Left ventricle myocardium inferior (tissue), 1 donor: ENCODE measurements at places on chromosomes 1 and 21.

DNA sequence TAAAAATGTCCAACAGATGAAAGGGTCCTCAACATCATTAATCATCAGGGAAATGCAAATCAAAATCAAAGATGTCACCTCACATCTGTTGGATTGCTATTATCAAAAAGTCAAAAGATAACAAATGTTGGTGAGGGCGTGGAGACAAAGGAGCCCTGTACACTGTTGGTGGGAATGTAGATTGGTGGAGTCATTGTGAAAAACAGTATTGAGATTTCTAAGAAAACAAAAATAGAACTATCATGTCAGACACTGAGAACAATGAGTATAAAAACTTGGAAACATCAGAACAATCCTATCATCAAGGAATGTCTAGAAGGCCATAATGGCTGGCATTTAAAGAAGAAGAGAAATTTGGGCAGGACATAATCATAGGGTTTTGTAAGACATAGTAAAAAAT is 209.2 kb upstream of the PTGFR start:
- DNase-seq, result no peak

- DNase-seq, result no peak
Observed at GRCh38 chr1:200546577-200546976, 74.0 kb downstream of the KIF14 start.

DNA sequence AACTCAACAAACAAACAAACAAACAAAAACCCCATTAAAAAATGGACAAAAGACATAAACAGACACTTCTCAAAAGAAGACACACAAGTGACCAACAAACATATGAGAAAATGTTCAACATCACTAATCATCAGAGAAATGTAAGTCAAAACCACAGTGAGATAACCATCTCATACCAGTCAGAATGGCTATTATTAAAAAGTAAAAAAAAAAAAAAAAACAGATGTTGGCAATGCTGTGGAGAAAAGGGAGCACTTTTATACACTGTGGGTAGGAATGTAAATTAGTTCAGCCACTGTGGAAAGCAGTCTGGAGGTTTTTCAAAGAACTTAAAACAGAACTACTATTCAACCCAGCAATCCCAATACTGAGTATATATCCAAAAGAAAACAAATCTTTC is 94.7 kb downstream of the PLPP3 start:
- no peak for DNase-seq

DNA sequence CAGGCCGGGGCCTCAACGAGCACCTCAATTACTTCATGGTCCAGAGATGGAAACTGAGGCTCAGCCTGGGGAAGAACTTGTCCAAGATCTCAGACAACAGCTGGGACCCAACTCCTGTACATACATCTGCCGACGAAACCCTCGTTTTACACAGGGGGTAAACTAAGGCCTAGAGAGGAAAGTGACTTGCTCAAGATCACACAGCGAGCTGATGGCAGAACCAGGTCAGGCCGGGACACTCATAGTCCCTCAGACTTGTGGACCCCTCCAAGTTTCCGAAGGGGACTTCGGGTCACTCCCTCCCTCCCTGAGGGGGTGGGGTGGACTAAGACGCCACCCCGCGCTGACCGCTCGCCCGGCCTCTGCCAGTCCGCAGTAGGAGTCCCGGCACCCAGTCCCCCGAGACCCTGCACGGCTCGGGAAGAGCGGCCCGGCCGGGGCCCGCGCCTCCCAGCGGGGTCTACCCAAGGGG is 430 bp downstream of the WASF2 start:
- DNase-seq, result peak; percentile 33

GRCh38 chr1:97424209-97424608 is 496.6 kb downstream of the DPYD start:
- DNase-seq, result no peak

DNA sequence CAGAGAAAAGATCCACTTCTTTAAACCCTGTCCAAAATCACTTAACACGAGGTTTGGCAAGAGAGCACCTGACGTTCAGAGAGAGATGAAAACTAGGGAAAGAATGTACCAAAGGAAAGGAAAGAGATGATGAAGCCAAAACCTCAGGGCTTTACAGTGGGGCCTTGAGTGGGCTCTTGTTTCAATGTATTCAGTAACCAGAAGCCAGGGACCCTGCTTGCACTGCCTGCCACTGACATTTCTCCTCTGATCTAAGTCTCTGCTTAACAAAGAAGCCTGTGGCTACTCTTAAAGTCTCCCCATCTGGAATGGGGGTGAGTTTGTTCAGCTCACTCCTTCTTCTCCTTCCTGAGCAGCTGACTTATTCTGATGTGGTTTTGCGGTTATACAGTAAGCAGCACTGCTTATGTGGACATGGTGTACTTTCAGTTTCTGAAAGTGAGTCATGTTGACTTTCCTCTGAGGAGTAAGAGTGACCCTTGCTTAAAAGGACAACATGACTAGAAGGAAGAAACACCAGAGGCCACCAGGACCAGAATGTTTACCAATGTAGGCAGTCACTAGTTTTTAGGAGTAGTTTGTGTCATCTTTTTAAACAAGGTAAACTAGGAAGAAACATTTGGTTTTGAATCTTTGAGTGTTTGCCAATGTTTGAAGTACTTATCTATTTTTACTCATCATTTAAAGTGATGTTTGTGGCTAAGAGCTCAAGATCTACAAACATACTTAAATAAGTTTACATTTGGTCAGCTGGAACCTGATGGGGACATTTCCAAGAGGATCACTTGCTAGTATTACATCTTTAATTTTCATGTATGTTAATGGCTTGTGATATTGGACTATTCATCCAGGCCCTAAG is 87.4 kb downstream of the FASLG start:
- DNase-seq, result no peak

DNA sequence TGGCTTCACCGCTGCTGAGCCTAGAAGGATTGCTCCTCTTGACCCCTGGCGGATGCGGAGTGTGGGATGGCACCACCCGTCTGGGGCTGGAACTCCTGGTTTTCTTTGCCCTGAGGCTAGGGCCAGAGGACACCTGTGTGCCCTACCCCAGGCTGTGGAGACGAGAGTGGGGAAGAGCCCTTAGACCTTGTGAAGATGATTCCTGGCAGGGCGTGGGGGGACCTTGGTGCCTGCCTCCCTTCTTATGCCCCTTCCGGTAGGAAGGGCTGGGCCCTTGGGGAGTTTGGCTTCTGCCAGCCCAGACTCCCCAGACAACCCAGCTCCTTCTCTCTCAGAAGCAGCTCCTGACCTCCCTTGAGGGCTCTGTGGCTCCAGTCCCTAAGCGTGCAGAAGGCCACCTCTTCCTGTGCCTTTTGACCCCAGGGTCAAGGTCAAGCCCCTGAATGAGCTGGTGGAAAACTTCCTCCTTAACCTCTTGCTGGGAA is 891 bp downstream of the RPS6KA1 start:
- no peak for DNase-seq

- no peak for DNase-seq
Observed at GRCh38 chr1:2391931-2392509, 379 bp downstream of the RER1 start.

DNA sequence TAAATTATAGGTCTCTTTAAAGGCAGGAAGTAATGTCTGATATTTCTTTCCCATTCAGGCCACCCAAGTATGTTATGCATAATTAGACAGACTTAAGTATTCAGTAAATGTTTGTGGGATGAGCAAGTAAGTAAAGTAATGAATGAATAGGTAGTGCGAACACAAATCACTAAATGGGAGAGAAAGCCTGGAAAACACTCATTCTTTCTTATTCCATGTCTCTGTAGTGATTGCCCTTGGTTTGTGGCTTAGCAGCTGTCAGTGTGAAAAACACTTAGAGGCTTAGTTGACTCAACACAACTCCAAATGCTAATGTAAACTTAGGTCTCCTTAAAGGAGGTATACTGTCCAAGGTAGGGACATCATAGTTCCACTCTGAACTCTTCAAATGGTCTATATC is 182.5 kb downstream of the ZC3H11B start:
- DNase-seq, result no peak

DNA sequence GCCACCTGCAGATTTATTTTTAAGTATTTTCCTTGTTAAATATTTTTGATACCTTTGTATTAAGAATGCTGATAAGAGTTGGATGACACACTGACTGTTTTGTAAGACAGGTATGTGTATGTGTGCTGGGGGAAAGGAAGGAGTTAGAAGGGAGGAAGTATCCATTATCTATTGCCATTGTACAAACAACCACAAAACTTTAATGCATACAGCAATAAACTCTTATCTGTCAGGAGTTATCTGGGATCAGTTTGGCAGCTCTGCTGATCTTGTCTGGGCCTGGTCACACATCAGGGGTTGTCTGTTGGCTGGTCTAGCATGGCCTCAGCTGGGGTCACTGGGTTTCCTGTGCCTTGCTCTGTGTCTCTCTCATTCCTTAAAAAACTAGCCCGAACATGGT is 423.9 kb upstream of the USP24 start:
- DNase-seq, result no peak

- no peak for DNase-seq
Observed at GRCh38 chr21:31030367-31031106, 7.7 kb downstream of the KRTAP19-8 start.

GRCh38 chr1:5901150-5901549 is 91.1 kb downstream of the NPHP4 start:
- DNase-seq, result no peak

DNA sequence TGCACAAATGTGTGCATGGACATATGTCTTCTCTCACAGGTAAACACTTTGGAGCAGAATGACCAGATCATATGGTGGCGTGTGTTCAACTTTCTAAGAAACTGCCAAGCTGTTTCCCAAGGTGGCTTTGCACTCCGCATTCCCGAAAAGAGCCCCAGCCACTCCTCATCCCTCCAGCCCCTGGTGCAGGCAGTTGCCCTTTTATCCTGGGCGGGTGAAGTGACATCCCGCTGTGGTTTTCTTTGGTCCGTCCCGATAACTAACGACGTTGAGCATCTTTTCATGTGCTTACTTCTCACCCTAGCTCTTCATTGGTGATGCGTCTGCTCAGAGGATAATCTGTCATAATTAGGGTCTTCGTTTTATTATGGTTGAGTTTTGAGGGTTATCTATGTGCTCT is 612.5 kb downstream of the MATN1 start:
- DNase-seq, result no peak

- no peak for DNase-seq
Observed at GRCh38 chr21:44789880-44790279, 11.7 kb downstream of the UBE2G2 start.

GRCh38 chr1:73144311-73144710 is 862.0 kb upstream of the NEGR1 start:
- no peak for DNase-seq

DNA sequence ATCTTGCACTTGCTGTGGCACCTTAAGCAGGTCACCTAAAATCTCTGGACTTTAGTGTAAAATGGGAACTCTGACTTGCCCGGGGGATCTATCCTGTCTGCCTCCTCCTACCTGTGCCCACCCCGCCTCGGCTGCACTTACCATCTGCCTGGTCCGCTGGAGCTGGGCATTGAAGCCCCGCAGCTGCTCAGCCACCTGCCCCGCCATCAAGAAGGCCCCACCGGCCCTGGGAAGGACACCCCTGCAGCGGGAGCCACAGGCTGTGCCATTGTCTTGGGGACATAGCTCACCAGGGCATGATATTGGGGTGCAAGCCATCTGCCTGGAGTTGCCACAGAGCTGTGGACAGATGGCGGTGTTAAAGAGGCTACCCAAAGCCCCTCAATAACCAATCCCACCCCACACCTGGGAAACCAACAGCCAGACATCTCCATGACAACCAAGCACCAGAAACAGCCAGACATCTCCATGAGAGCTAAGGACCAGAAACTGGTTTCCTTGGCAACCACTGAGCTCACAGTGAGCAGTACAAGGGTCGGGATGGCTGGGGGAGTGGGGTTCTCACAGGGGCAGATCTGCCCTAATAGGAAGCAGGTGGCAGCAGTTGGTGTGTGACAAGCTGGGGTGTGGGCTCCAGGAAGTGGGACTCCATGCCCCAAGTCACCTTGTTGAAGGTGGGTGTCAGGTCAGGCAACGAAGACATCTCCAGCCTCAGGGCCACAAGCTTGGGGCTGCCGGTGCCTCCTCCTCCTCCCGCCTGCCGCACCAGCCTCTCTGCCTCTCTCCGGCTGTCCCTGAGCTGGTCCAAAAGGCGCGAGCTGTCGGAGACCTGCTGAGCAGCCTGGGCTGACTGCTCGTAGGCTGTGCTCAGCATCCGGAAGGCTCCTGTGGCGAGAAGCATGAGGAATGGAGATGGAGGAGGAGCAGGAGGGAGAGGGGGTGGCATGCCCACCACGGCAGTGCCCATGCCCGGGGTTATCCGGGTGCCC is 29.1 kb downstream of the LAMB3 start:
- DNase-seq, result no peak

DNA sequence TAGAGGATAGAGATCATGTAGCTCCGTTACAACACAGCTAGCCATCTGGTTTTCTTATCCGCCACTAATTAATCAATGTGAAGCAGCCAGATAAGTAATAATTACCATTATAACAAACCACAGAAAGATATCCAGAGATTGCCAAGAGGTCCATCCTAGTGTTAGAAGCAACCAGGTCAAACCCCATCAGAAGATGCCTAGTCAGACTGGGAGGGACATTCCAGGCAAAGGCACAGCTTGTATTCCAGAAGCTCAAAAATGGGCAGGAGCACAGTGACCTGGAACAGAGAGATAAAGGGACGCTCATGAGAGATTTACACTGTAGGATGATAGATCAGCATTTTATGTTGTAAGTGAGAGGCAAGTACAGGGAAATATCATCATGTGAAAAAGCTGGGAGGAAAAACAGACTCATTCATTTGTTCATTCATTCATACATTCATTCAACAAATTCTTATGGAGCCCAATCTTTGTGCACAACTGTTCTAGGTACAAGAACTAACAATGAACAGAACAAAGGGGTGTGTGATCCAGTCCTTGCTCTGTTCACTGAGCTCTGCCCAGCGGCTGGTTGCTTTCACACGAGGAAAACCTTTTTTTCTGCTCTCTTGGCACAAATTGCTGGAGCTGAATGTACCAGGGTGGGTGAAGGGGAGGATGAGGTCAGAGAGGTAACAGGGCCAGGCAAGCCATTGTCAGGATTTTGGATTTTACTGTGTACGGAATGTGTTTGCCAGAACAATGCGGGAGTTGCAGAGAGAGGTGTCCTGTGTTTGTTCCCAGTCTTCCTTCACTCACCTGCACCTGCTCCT is 240.8 kb upstream of the FGGY start:
- no peak for DNase-seq

DNA sequence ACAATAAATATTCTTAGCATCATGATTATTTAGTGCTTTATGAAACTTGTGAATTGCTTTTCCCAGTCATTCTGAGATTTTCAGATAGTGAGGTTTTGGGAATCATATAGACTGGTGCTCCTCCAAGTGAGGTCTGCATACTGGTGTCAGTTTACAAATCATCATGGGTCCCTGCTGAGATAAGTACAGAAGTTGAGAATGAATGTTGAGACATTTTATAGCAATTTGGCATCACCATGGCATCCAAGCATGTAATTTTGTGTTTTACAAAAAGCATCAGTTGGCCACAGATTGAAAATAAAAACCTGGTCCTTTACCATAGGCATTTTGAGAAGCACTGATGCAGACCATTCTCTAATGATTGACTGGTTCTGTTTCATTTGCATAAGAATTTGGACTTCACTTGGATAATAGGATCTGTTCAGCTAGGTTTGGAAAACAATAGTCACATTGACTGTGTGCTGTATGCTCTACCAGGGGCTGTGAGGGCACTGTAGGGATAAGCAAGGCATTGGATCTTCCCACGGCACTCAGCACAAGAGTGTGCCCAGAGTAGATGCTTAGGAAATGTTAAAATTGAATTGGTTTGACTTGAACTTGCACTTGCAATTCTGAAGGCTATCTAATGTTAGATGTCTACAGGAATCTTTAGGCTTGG is 79.0 kb upstream of the JUN start:
- no peak for DNase-seq
